HFFc6 (cell line): ENCODE measurements at places on chromosomes 3 and 15.

- no peak overlapping the region for H3K27ac ChIP-seq
- peak overlapping the region; percentile 80 for H3K4me3 ChIP-seq
- no peak for DNase-seq
- H3K4me1 ChIP-seq = peaks cover 12% of the 10 kb centered on the region
- no peaks in the 10 kb centered on the region; the same call in 1 of the 2 replicates for H3K36me3 ChIP-seq
These were observed 5.7 kb downstream of the PTH1R start for GRCh38 chr3:46883054-46883829.

GRCh38 chr15:90829942-90830440, 38.4 kb upstream of the FURIN start:
- no peak overlapping the region for H3K4me3 ChIP-seq
- no peak for DNase-seq
- H3K27ac ChIP-seq = no peak overlapping the region

DNA sequence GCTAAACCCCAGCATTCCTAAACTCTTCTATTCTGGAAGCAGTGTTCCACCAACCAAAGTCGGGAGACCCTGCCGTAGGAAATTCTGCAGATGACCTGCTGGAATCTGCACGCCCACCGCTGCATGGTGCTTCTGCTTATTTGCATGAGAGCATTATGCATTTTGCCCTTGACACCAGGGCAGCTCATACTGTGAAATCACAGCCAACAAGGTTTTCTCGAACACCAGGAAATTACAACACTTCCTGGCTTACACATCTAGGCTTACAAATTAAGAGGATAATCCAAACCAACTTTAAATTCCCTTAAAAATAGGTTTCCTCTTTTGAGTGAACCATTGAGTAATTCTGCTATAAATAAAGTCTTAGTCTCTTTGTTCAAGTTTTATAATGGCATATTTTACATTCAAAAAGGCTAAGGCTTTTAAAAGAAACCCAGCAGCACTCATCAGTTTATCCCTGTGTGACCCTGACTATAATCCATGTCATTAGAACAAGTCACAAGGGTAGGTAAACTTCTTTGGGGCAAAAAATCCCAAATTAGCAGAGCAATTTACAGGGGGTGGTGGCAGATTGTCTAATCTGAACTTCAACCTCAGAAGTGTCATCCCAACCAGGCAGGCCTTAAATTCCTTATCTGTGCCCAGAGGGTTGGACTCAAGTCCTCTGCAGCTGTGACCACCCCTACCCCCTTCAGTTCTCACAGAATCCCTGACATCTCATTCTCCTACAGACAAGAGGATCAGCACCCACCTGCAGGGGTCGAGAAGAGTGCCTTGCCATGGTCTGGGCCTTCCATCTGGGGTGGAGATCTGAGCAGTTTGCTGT, 33.5 kb upstream of the RBP1 start:
- H3K27ac ChIP-seq = no peak overlapping the region
- no peaks in the 10 kb centered on the region for H3K4me1 ChIP-seq
- no peak for DNase-seq
- peaks cover 2% of the 10 kb centered on the region; the same call in 1 of the 2 replicates for H3K27me3 ChIP-seq

GRCh38 chr15:74318376-74319137, 48.9 kb downstream of the CYP11A1 start:
- peaks cover 21% of the 10 kb centered on the region for H3K4me1 ChIP-seq
- peaks cover 4% of the 10 kb centered on the region for H3K27me3 ChIP-seq
- no peaks in the 10 kb centered on the region for H3K36me3 ChIP-seq
- no peak overlapping the region for H3K4me3 ChIP-seq
- no peak for DNase-seq

DNA sequence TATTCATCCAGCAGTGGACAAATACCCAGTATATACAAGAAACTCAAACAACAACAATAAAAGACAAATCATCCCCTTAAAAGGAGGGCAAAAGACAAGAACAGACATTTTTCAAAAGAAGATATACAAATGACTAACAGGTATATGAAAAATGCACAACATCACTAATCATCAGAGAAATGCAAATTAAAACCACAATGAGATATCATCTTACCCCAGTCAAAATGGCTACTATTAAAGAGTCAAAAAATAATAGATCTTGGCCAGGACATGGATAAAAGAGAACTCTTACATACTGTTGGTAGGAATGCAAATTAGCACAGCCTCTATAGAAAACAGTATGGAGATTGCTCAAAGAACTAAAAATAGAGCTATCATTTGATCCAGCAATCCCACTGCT, 16.9 kb downstream of the DHX36 start:
- H3K27me3 ChIP-seq = no peaks in the 10 kb centered on the region
- DNase-seq = no peak
- no peak overlapping the region for H3K27ac ChIP-seq
- H3K4me3 ChIP-seq = no peak overlapping the region
- peaks cover 27% of the 10 kb centered on the region for H3K36me3 ChIP-seq

DNA sequence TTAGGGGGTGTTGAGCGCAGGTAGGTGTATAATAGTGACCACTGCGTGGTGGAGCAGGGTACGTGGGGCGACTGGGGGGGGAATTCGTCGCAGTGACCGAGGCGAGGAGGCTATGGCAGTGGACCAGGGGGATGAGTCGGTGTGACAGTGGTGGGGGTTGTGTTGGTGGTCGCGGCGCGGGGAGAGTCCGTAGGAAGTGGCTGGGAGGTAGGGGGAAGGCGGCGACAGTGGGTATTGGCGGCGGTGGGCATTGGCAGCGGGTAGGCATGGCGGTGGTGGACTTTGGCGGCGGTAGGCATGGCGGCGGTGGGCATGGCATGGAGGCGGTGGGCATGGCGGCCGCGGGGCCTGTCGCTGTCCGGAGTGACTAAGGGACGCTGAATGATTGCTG, 739 bp downstream of the SNRPN start:
- H3K27me3 ChIP-seq = peaks cover 3% of the 10 kb centered on the region
- H3K4me1 ChIP-seq = no peaks in the 10 kb centered on the region
- peaks cover 5% of the 10 kb centered on the region; the same call in 1 of the 2 replicates for H3K36me3 ChIP-seq
- no peak for DNase-seq

GRCh38 chr15:82081914-82082762, 36.3 kb upstream of the MEX3B start:
- H3K36me3 ChIP-seq = no peaks in the 10 kb centered on the region
- peaks cover 13% of the 10 kb centered on the region for H3K27me3 ChIP-seq
- H3K4me3 ChIP-seq = no peak overlapping the region
- H3K4me1 ChIP-seq = peaks cover 37% of the 10 kb centered on the region

GRCh38 chr15:45187894-45188830, at the start of gene SHF:
TSS of gene SHF (minus strand) at chr15:45187966. CDS start at chr15:45187951, 15 bp downstream.
- H3K27ac ChIP-seq = peak within 1 kb of the TSS; percentile 29
- H3K4me3 ChIP-seq = peak within 1 kb of the TSS; percentile 77
- DNase-seq = no peak
- H3K36me3 ChIP-seq = no peaks in the 10 kb centered on the region
- peaks cover 21% of the 10 kb centered on the region for H3K27me3 ChIP-seq

- H3K4me1 ChIP-seq = no peaks in the 10 kb centered on the region
- peaks cover 4% of the 10 kb centered on the region for H3K27me3 ChIP-seq
These were observed 111.9 kb upstream of the CHD2 start for GRCh38 chr15:92788196-92788595.

GRCh38 chr3:69051756-69052471, at the start of gene TMF1:
TSS of gene TMF1 (minus strand) at chr3:69052333. CDS start at chr3:69052086, 247 bp downstream.
- H3K27ac ChIP-seq = peak within 1 kb of the TSS; percentile 99
- peaks cover 33% of the 10 kb centered on the region for H3K4me1 ChIP-seq
- no peaks in the 10 kb centered on the region for H3K27me3 ChIP-seq
- peak within 1 kb of the TSS; percentile 91 for H3K4me3 ChIP-seq
- H3K36me3 ChIP-seq = peaks cover 39% of the 10 kb centered on the region

DNA sequence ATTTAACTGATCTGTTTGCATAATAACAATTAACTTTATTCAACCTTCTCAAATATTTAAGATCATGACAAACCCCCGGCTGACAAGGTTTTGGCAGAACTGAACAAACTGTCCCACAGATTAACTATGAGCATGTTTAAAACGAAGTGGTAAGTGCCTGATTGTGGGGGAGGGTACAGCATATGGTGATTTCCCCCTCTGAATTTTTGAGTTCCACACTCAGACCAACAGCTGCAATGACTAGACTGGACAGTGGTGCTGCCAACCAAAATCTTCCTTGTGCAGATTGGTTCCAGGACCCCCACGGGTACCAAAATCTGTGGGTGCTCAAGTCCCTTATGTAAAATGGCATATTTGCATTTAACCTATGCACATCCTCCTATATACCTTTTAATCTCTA, 449.5 kb downstream of the SHQ1 start:
- H3K4me3 ChIP-seq = no peak overlapping the region
- H3K36me3 ChIP-seq = peaks cover 13% of the 10 kb centered on the region
- H3K27me3 ChIP-seq = no peaks in the 10 kb centered on the region
- no peak for DNase-seq

- peak overlapping the region; percentile 85 for H3K27ac ChIP-seq
- no peaks in the 10 kb centered on the region; the same call in 1 of the 2 replicates for H3K27me3 ChIP-seq
- H3K4me3 ChIP-seq = peak overlapping the region; percentile 95
- H3K36me3 ChIP-seq = no peaks in the 10 kb centered on the region
- H3K4me1 ChIP-seq = peaks cover 75% of the 10 kb centered on the region
These were observed 397 bp downstream of the PLXND1 start for GRCh38 chr3:129605922-129606635.

- no peak overlapping the region for H3K27ac ChIP-seq
- no peaks in the 10 kb centered on the region for H3K36me3 ChIP-seq
- no peak overlapping the region for H3K4me3 ChIP-seq
These were observed 88.1 kb downstream of the ADAMTS9 start for GRCh38 chr3:64599651-64600050.

DNA sequence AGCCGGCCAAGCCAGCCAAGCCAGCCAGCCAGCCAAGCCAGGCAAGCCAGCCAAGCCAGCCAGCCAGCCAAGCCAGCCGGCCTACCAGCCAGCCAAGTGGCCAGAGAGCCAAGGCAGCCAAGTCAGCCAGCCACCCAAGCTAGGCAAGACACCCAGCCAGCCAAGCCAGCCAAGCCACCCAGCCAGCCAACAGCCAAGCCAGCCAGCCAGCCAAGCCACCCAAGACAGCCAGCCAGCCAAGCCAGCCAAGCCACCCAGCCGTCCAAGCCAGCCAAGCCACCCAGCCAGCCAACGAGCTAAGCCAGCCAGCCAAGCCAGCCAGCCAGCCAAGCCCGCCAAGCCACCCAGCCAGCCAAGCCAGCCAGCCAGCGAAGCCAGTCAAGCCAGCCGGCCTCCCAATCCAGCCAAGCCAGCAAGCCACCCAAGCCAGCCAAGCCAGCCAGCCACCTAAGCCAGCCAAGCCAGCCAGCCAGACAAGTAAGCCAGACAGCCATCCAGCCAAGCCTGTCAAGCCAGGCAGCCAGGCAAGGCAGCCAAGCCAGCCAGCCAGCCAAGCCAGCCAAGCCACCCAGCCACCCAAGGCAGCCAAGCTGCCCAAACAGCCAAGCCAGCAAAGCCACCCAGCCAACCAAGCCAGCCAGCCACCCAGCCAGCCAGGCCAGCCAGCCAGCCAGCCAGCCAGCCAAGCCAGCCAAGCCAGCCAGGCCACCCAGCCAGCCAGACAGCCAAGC, 200.5 kb downstream of the GOLGA6L6 start:
- H3K4me3 ChIP-seq = no peak overlapping the region
- no peaks in the 10 kb centered on the region for H3K4me1 ChIP-seq
- no peak overlapping the region for H3K27ac ChIP-seq
- DNase-seq = peak; percentile 23
- H3K36me3 ChIP-seq = peaks cover 6% of the 10 kb centered on the region
- H3K27me3 ChIP-seq = 0 out of 2 replicates have a peak, but pooled peaks cover 1% of the 10 kb centered on the region

- H3K36me3 ChIP-seq = peaks cover 10% of the 10 kb centered on the region; the same call in 1 of the 2 replicates
- H3K27me3 ChIP-seq = peaks cover 2% of the 10 kb centered on the region; the same call in 1 of the 2 replicates
- H3K27ac ChIP-seq = no peak overlapping the region
- no peak overlapping the region for H3K4me3 ChIP-seq
- H3K4me1 ChIP-seq = peaks cover 6% of the 10 kb centered on the region; the same call in 1 of the 2 replicates
- no peak for DNase-seq
These were observed 21.8 kb downstream of the EMC7 start for GRCh38 chr15:34079904-34080303.

DNA sequence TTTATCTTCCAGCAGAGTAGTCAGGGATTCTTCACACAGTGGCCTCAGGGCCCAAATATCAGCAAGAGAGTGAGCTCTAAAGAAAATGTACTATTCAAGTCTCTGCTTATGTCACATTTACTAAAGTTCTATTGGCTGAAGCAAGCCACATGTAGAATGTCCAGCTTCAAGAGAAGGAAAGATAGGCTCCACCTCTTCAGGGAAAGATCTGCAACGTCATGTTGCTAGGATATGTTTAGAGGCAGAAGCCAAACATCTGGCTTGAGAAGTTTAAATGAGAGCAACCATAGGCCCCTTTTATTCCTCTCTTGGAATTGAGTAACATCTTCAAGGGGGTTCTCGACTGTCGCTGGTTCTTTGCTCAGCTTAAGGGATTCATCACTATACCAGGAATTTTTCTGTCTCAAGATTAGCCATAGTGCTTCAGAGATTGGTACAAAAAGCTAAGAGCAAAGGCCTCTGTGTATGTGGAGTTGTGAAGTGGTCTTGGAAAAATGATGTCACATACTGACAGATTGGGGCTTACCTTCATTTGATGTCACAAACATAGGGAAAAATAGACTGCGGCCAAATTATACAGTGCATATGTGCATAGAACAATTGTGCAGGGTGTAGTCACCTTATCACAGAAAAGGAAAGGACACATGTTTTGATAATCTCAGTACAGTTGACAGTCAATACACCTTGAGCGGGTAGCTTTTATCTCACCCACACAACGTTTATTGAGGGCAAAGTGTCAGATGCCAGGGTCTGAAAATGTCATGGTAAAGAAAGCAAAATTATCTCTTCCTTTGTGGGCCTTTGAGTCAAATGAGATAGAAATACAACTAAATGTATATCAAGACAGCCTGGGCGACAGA, 11.3 kb upstream of the THRB start:
- no peaks in the 10 kb centered on the region for H3K4me1 ChIP-seq
- H3K27me3 ChIP-seq = peaks cover 2% of the 10 kb centered on the region; the same call in 1 of the 2 replicates
- H3K36me3 ChIP-seq = no peaks in the 10 kb centered on the region; the same call in 1 of the 2 replicates

- no peaks in the 10 kb centered on the region for H3K36me3 ChIP-seq
- no peak overlapping the region for H3K27ac ChIP-seq
- H3K4me3 ChIP-seq = no peak overlapping the region
- H3K4me1 ChIP-seq = no peaks in the 10 kb centered on the region
- no peak for DNase-seq
These were observed 48.7 kb upstream of the CPB1 start for GRCh38 chr3:148778926-148779325.

DNA sequence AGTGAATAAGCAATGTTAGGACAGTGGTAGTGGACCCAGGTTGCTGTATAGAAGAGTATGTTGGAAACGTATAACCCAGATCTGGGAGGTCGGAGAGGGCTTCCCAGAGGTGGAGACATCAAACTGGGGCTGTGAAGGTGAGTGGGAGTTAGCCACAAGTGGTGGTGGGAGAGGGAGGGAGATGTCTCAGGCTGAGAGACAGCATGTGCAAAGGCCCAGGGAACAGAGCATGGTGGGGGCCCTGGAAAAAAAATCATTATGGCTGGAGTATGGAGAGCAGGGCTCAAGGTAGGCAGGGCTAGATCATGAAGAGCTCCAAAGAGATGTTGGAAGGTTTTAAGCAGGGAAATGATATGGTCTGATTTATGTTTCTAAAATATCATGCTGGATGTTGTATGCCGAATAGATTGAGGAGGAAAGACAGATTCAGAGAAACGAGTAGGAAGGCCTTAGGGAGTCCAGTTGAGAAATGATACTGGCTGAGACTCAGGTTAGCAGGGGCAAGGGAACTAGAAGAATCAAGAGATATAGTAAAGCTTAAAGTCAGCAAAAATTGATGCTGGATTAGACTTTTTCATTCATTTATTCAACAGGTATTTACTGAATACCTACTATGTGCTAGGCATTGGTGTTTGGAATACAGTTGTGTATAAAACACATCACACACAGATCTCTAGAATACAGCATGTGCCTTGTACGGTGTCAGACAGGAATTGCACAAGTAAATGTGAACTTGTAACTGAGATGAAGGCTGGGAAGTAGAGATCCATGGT, 17.0 kb downstream of the ITPR1 start:
- no peak overlapping the region for H3K27ac ChIP-seq
- no peak for DNase-seq
- H3K4me1 ChIP-seq = peaks cover under 1% of the 10 kb centered on the region; the same call in 1 of the 2 replicates
- no peaks in the 10 kb centered on the region for H3K36me3 ChIP-seq
